NCI-H1417 treated with DMSO at 0.1 percent for 48 hours (cell line): ENCODE measurements at places on chromosomes 6 and 20.

- DNase-seq, result no peak
Measured at GRCh38 chr20:2131366-2131765, 29.7 kb downstream of the STK35 start.

DNA sequence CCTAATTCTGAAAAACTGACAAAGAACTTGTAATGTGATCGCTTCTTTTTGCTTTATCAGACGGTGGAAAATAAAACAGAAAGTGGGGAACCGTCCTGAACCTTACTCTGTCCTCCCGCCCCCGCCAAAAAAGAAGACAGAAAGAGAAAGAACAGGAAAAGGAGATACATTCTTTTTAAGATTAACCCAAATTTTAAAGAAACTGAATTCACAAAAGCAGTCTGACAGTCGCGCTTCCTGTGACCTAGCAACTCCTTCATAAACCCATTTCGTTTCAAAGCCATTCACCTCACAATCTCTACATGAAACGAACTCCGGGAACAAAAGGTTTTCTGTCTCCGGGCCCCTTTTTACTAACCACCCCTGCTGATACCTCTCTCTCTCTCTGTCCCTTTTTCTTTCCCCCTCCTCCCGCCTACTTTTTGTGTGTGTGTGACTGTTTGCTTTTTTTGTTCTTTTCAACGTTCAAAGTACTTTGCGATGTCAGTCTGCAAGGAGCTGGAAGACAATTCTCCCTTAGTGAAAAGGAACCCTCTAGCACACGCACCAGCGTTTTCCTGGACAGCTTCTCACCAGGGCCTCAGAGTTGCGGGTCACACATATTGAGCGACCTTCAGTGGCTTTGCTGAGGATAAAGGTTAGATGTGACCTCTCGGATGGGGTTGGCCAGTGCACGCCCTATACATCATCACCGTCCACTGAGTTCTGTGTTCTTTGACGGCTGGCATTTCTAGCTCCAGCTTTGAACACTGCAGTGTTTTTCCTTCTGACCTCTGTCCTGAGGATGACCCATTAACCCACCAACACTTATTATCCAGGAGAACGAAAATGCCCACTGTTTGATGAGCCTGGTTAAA is 530 bp upstream of the NEDD9 start:
- DNase-seq, result no peak

GRCh38 chr6:145829950-145830349 is 15.4 kb upstream of the FBXO30 start:
- no peak for DNase-seq

DNA sequence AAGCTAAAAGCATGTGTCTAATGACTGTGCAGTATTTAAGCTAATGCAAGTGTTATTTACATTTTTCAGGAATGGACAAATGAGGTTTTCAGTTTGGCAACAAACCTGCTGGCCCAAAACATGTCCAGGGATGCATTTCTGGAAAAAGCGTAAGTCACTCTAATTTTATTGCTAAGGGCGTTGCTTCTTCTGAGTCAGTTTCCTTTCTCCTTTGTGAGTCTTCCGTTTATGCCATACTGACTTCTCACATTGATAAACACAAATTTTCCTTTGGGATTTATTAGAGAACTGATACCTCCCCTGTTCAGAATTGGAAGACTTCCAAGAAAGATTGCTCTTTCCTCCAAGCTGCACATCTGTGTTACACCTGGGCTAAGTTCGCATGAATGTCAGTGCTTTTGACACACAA is 422.9 kb upstream of the PLCB4 start:
- DNase-seq, result no peak

DNA sequence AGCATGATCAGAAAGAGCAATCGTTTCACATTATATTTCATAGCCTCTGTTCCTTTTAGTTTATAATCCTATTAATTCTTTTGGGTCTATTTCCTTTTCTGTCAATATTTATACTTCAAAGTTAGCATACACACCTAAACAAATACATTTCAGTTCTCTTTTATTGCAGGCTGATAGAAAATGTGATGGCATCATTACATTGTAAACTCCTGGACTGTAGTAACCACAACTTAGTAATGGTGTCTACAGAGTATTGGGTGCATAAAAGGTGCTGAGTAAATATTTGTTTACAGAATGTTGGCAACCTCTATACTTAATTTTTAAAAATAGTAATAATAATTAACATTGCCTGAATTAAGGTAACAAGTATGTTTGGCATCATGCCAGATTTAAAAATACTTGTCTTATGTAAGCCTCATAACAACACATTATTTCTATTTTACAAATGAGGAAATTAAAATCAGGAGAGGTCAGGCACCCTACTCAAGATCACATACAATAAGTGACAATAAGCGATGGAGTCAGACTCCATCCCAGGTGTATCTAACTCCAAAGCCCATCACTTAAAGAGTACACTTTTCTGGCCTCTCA is 195.0 kb downstream of the UBE3D start:
- DNase-seq, result no peak

DNA sequence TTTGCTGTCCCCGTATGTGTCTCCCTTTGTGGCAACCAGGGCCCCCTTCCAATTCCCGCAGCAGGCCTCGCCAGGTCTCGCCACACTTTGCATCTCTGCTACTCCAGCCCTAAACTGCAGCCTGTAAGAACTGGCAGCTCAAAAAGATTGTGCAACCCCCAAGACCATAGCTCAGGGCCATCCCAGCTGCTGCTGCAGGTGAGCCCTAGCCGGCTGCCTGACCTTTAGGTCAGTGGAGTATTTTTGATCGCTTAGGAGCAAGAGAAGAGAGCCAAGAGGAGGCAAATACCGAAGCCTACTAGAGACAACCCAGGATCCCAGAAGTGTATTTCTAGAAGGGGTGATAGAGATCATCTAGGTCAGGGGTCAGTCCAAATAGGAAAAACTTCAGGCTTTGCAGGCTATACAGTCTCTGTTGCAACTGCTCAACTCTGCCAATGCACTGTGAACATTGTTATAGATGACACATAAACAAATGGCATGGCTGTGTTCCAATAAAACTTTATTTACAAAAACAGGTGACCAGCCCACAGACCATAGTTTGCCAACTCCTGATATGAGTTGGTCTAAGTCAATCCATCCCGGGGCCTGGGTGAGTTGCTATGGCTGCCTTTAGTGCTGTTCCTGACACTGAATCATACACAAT is 138.4 kb downstream of the EYA2 start:
- no peak for DNase-seq

DNA sequence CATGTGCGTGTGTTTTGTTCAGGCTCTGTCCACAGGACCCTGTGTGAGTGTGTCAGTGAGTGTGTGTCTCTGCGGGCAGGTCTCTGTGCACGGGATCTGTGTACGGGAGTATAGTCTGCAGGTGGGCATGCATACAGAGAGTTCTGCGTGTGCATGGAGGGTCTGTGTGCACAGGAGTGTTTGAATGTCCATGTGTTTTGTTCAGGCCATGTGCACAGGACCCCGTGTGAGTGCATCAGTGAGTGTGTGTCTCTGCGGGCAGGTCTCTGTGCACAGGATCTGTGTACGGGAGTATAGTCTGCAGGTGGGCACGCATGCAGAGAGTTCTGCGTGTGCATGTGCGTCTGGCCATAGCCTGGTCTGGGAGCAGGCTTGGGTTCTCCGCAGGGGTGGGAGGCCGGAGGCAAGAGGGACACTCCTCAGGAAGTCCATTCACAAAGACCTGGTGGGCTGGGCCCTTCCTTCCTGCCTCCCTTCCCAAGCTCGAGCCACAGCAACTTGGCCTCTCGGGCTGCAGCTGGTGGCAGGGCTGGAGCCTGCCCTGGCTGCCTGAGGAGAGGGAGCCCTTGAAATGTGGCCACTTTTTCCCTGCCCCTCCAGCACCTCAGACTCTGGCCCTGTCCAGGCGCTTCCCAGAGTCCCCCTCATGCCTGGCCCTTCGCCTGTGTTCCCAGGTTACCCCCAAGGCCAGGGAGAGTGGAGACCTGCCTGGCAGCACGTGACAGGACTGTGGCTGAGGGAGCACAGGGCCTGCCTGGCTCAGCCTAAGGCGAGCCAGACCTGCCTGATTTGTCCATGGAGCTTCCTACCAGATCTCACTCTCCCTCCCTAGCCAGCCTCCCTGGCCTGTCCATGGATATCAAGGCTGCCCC is 6.8 kb downstream of the HSPA12B start:
- DNase-seq, result no peak

DNA sequence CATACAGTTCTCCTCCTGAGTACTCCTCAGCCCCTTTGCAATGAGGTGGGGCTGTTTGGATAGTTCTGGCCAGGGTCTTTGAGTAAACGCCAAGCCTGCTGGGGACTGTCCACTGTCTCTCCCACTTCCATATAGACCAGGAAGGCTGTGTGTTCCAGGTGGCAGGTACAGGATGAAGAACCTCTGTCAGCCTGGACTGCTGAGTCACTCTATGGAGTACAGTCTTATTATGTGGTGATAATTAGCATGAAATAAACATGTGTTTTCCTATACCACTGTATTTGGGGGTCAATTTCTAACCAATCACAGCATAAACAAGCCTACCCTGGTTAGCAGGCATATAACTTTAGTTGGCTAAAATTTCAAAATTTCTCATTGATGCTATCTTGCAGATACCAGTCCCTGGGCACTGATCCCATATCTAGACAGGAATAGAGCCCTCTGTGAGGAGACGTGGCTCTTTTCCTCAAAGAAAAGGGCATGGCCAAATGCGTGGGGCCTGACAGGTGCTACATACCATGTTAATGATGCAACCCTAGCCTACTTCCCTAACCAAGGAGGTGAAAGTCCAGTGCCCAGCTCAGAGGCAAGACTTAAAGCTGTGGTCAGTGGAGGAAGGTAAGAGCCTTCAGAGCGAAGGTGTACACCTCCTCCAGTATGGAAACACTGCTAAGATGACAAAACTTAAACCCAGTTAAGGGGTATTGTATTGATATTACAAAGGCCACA is 4.5 kb upstream of the ALDH8A1 start:
- no peak for DNase-seq

DNA sequence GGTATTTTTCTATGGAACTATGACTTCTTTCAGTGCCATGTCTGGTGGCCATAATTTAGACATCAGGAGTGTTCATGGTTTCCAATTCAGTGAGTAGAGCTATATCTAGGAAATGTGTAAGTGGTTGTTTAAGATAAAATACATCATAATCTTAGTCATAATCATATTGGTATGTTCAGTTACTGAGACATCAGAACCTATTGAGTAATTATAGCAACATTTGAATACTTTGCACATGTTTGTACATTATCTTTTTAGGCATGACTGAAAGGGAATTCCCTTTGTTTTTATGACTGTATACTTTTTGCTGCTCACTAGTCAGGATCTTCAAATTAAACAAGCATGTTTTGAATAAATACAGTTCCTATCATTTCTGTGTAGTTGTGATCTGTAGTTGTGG is 64.0 kb downstream of the STXBP5 start:
- no peak for DNase-seq
